ENCODE measurements at places on chromosomes 16 and 17.
A peak's percentile ranks its signal among the peaks of the same experiment; 100 is the strongest.

DNA sequence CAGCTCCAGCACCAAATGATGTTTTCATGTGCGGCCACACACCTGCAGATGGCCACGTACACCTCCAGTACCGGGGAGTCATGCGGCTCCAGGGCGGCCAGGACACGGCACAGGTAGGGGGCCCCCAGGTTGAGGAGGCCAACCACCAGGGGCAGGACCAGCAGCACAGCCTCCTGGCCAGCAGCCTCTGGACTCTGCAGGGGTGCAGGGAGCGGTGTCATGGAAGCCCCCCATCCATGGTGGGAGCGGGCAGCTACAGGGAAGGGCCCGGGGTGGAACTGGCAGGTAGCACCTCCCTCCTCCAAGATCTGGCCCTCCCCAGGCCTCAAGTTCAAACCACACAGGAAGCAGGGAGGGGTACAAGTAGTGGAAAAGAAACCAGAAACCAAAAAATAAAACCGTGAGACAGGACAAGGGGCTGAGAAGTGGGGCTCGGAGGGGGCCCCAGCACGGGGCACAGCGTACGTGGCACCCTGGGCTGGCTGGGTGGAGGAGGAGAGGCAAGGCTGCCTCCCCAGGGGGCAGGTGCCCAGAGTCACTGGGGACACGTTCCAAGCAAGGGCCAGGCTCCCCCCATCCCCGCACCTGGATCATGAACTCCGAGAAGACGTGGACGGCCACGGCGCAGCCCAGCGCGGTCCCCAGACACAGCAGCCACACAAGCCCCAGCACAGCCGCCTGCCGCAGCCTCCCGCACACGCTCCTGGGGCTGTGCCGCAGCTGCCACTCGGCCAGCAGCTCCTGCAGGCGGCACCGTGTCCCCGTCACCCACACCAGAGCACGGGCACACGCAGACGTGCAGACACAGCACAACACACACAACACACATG, 7.4 kb downstream of the TMC6 start:
- no peak for DNase-seq

DNA sequence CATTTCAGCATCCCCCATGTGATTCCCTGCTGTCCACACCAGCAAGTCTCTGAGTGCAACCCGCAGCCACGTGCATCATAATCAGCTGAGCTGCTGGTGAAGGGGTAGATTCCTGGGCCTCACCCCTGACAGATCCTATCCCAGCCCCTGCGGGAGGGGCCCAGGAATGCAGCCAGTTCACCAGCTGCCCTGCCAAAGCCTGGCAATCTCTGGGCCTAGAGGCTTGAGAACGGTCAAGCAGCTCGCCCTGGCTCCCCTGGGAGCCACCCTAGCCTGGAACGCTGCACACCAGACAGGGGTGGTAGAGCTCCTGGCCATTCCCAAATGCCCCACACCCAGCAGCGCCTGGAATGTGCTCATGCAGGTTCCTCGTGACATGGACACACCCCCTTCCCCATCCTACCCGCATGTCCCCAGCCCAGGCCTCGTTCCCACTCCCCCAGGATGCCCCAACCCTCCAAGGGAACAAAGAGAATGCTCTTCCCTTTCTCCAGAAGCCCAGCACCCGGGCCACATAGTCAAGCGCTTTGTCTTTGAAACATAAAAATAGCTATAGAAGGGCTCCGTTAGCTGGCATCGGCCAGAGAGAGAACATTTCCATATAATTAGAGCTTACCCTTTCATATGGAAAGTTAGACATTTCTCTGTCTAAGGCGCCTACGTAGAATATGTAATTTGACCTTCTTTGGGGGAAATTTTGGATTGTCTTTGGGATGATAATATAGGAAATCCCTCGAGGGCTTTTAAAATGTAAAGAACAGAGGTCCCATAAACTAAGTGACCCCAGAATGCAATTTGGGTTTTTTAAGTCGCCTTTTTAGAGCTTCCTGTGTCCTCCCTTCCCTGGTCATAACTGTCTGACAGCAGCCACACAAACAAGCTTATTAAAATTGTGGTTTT, 3.4 kb downstream of the CEP295NL start:
- DNase-seq, result no peak

DNA sequence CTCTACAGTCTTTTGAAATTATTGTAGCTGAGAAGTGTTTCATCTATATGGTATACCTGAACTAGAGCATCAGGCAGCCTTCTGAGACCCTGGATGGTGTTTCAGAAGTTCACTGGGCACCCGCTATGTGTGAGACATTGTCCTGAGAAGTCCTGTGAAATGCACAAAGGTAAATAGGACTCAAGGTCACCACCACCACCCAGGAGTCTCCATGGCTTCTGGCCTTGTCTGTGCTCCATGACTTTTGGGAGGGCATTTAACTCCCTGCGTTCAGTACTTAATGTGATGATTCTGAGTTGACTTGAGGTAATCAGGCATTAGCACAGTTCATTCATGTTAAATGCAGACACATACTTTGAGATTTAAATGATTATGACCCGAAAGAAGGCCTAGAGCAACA, 1.1 kb downstream of the MLYCD start:
- DNase-seq, result no peak

DNA sequence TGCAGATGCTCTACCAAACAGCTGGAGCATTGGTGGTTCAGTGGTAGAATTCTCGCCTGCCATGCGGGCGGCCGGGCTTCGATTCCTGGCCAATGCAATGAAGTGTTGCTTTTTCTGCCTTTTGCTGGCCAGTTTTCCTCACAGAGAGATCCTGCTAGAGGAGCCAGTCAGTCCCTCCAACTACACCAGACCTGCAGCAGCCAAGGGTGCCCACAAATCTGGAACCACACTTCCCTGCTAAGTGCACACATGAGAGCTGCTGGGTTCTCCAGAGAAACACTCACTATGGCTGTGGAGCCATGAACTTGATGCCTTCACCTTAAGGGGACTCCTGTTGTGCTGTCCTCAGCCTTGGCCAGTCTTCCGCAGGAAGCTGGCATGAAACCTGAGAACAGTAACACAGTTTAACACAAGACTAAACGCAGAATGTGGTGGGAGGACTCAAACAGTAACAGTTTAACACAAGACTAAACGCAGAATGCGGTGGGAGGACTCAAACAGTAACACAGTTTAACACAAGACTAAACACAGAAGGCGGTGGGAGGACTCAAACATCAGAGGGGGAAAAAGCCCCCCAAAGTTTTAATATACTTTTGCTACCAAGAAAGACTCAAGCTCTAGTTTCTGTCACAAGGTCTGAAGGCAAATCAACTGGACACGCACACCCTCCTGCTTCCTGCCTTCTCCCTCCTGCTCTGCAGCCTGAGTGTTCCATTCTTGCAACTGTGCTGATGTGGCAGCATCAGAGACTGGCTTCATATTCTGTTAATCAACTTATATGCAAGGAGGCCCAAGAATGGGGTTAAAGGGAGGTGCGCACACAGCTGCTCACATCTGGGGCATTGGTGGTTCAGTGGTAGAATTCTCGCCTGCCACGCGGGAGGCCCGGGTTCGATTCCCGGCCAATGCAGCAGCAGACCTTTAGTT, 12.0 kb downstream of the VAC14 start:
- DNase-seq, result peak; percentile 90

DNA sequence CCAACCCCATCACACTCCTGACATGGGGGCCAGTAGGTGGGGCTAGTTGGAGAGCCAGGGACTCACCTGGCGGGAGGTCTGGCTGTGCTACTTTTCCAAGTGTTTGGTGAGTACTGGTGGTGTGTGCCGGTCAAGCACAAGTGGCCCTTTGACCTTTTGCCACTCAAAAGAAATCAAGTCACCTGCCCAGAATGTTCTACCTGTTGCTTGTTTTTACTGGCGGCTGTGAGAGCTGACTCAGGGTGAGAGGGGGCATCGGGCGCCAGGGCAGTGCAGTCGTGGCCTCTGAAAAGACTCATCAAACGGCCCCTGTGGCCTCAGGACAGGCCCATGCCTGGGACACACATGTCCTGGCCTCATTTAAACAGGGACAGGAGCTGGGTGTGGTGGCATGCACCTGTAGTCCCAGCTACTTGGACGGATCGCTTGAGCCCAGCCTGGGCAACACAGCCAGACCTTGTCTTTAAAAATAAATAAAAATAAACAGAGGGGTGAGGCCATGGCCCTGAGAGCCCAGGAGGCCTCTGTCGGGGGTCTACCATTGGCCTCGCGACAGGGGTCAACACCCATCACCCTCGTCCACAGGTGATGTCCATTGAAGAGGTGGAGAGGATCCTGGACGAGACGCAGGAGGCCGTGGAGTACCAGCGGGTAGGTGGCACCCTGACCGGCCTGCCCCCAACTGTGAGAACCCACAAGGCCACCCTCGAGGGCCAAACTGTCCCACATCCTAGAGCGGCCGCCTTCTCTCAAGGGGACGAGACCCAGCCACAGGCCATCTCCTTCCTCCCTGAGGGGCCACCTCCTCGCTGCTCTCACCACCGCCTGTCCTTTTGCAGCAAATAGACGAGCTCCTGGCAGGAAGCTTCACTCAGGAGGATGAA, 5.0 kb downstream of the CHMP6 start:
- DNase-seq, result no peak

DNA sequence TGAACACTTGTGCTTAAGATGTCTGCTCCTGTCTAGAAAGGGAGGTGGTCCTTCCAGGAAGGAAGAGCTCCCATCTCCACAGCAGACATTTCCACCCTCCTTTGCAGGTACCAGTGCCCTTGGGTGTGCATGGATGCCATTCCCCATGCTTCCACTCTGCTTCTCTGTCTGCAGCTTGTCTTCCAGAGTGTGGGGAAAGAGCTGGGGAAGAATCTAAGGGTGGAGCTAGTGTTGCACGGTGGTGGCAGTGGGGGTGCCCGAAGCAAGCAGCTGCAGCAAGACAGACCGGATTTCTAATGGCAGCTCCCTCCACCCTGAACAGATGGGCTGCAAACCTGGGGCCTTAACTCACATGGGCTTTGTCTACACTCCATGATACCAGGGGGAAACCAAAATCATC, 22.6 kb upstream of the HOXB13 start:
- DNase-seq, result no peak

DNA sequence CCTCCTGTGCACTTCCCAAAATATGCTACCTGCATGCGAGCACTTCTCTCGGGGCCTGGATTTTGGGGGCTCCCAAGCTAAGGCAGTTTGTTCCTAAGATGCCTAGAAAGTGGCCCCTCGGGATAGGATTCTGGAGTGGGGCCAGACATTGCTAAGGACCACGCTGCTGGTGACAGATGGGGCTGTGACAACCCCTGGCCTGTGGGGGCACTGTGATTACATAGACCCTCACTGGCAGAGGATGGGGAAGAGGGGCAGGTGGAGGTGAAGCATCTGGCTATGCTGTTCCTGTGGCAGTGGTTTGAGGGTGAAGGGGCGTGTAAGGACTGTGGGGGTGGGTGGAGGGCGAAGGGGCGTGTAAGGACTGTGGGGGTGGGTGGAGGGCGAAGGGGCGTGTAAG, 128.4 kb downstream of the ENGASE start:
- no peak for DNase-seq

DNA sequence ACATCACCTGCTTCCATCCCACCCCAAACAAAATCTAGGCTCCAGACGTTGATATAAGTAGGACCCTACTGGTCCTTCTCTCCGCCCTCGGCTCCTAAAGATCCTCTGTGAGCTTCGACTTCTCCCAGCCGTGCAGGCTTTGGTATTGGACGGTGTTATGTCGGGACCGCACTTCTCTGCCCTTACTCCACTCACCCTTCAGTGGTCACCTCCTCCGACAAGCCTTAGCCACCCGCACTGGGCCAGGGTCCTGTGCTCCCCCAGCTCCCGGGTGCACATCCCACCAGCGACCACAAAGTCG, 1.6 kb downstream of the PSMB10 start:
- DNase-seq, result no peak

- no peak for DNase-seq
Observed at GRCh38 chr16:3856367-3857141, 24.0 kb downstream of the CREBBP start.

DNA sequence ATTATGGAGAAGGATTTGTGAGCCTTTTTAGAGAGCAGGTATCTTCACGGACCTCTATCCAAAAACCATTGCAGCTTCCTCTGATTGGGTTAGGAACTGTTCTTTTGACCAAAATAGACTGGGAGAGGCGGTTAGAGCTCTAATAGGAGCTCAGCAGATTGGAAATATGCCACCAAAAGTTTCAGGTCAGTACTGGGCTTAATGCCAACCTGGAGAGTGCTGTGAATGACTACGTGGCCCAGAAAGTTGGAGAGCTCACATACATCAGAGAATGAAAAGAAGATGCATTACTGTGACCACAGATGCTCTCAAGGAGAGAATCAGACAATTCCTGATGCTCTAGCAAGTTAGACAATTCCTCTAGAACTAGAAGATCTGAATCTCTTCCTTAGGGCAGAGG, 86.5 kb downstream of the ABCA8 start:
- no peak for DNase-seq

DNA sequence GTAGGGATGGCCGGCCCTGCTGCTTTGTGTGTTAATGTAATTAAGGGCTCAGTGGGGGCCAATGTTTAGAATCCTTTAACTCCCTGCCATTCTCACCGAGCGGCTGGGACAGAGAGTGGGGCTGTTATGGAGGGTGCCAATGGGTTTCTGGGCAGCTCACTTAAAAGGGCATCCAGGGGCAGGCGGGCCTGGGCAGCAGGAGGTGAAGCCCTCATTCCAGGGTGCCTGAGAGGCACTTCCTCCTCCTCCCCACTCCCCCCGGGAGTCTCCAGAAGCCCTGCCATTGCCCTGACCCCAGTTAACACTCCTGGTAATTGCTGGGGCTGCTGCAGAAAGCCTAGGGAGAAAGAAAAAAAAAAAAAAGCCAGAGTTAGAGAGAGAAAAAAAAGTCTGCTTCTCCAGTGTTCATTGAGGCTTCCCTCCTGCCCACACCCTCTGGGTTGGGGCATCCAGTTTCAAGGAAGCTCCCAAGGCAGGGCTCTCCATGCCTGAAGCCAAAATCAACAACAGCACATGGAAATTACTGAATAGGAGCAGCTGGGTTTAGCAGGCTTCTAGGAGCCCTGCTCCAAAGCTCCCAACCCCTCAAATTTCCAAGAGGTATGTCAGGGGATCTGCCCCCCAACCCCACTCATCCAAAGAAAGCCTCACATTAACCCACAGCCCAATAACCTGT, 28.0 kb downstream of the CUEDC1 start:
- no peak for DNase-seq

- DNase-seq, result no peak
Observed at GRCh38 chr17:80415626-80416137, 715 bp downstream of the ENDOV start.

DNA sequence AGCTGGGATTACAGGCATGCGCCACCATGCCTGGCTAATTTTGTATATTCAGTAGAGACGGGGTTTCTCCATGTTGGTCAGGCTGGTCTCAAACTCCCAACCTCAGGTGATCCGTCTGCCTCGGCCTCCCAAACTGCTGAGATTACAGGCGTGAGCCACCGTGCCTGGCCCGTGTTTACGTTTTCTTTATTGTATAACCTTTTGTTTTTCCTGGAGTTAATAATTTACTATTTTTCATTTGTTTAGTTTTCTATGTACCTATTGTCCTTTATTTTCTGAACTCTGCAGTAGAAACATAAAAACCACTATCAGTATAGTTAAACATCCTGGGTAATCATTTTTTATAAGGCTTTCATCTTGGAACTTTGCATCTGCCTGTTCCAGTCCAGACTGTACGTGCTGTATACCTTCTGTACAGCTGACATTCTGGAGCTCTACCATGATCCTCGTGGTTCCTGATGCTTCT, 73.6 kb downstream of the PPM1E start:
- DNase-seq, result no peak
